Spinal cord (tissue), 10 donors: ENCODE measurements at places on chromosomes 2 and 18. TPM values are rescaled to one million over a fixed set of nuclear protein-coding genes. Genes with fewer than 3 reads are reported as not detected.

Gene KIAA2012
- total RNA-seq, result 1.2 TPM

Gene MLPH
- 29.3 TPM for total RNA-seq

Gene NMUR1
- total RNA-seq, result 0.39 TPM

Gene OTOF
- 1.6 TPM for total RNA-seq

Gene FOSL2
- 13.3 TPM for total RNA-seq

Gene SCYGR4
- total RNA-seq, result not detected

Gene ATG9A
- total RNA-seq, result 26.2 TPM
